ENCODE measurements at places on chromosomes 6 and 20.

DNA sequence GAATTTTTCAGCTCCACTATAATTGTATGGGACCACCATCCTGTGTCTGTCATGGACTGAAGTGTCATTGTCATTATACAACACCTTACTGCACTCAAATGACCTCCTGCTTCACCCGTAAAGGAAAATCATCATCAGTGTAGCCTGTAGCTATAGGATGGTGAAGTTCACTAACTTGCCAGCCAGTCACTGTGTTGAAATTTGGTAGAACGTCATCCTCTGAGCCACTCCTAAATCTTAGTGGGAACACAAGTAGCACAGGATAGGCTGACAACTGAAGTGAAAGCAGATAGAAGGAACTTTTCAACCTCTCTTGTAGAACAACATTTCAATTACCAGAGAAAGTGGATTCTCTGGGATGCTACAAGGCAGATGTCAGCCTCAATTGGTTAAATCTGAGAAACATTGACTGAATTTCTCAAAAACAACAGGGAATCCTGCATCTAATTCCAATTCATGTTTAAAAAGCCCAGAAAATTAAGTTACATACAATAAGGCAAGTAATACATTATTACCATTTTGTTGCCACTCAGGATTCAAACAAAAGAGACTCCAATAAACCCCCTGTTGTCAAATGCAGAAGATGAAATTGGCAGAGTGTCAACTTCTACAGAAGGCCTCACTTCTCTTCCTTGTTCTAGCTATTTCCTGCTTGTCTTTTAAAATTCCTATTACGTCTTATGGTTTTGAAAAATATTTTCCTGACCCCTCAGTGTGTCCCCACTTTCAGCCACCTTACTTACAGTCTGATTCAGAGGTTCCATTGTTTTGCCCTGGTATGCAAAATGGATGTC, 647.9 kb upstream of the AGPAT4 start:
- no peak for DNase-seq

DNA sequence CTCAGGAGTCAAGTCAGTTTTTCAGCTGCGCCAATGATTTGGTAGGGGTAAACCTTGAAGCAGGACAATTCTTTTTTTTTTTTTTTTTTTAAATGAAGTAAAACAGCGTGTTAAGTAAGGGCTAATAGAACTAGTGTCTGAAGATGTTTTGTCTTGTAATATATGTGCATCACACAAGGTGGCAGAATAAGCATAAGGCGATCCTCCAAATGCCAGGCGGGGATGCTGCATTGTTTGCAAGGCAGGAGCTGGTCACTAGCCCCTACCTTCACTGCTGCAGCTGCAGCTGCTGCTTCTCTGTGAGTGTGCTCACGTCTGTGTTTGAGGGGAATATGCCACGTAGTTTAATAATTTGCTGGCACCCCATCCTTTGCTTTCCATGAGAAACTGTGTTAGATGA, 272.7 kb upstream of the MAP3K7 start:
- no peak for DNase-seq

DNA sequence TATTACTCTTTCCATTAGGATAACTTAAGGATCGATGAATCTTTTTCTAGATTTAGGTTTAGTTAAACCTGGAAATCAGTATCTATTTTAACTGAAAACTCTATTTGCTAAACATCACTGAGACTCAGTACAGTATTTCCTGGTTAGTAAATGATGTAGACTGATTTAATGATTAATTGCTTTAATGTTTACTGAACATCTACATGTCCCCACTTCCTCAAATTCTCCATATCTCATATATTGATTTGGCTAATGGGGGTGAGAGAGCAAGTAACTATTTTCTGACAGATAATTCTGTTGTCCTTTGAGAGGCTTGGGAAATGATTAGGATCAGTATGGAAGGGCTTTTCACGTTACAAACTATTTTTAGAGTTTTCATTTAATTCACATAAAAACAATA, 10.3 kb downstream of the MKKS start:
- DNase-seq = no peak

DNA sequence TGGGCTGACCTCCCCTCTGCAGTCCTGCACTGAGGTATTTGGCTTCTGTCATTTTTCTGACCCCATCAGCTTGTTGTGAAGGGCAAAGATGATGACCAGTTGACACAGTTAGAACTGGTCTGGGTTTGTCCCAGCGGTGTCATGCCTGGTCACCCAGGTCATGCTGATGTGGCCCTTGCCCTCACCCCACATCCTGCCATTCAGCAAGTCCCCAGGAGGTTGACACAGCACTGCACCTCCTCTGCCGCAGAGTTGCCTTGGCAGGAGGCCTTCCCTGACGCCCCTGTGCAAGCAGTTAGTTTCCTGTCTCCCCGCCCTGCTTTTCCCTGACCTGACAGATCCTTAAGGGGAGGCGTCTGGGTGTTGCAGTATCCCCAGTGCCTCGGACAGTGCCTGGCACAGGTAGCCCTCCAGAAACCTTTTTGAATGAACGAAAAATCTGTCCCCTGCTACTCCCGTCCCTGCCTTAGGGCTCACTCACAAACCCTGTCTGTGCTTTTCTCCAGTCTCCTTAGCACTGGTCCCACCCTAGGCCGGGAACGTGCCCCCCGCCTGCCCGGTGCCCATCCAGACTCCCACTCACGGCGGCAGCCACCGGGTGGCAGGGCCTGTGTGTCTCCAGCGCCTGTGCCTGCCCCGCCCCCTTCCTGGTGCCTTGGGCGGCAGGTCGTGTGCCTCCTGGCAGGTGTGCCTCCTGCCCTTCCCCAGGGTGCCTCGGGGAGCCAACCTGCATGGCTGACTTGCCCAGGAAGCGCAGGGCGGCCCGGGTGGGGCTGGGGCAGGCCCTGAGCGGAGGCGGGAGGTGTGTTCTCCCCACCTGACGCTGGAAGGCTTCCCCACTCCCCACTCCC, 146.3 kb upstream of the RNF24 start:
- DNase-seq = no peak

GRCh38 chr6:167113935-167114910, 8.7 kb upstream of the CCR6 start:
- DNase-seq = peak; percentile 22

DNA sequence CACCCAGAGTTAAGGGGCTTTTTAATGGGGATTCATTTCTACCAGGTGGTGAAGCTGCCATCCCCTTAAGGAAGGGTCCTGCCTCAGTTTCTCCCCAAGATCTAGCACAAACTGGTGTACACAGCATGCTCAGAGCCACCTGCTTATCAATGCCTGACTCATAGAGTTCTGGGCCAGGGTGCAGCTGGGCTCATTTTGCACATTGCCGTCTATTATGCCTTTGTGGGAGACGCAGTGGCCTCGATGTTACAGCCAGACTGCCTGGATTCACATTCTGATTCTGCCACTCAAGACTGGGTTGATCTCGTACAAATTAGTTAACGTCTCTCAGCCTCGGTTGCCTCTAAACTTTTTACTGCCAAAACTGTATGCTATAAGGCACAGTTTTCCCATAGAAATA, 365.7 kb downstream of the ZFAND3 start:
- DNase-seq = no peak

GRCh38 chr6:21377356-21377755, 216.2 kb upstream of the SOX4 start:
- DNase-seq = no peak

DNA sequence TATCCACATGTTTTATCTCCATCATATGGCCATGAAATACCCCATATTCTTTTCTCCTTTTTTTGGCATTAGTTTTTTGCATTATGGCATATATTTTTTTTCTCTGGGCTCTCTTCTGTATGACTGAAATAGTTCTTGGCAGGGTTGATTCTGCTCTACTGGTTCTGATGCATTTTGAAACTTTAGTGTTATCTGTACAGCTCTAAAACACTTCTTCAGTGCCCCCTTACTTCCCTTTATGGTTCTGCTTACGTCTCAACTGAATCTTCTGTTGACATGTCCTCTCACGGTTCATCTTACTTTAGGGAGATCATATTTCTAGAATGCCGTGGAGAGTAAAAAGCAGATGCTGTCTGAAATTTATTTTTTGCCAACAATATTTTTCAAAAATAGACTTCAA, 23.2 kb upstream of the TXNDC5 start:
- no peak for DNase-seq

GRCh38 chr6:150953851-150954250, 88.3 kb downstream of the MTHFD1L start:
- DNase-seq = no peak

All from stimulated activated CD4-positive, alpha-beta T cell treated with anti-CD3 and anti-CD28 coated beads, Interleukin-15, amount 100 ng/mL, for 1 hour (primary cell).